ENCODE measurements at places on chromosomes 16 and 17.
A peak's percentile ranks its signal among the peaks of the same experiment; 100 is the strongest.

- no peak for DNase-seq
Observed at GRCh38 chr17:65000798-65001197, 55.7 kb downstream of the GNA13 start.

- DNase-seq: no peak
Observed at GRCh38 chr16:88382491-88383400, at the start of gene ZNF469. Gene ZNF469, plus strand, starts transcription at chr16:88382959. Its CDS starts 44,512 bp downstream, at chr16:88427471.

- DNase-seq: no peak
Observed at GRCh38 chr17:70581459-70581858, 412.1 kb downstream of the KCNJ2 start.

DNA sequence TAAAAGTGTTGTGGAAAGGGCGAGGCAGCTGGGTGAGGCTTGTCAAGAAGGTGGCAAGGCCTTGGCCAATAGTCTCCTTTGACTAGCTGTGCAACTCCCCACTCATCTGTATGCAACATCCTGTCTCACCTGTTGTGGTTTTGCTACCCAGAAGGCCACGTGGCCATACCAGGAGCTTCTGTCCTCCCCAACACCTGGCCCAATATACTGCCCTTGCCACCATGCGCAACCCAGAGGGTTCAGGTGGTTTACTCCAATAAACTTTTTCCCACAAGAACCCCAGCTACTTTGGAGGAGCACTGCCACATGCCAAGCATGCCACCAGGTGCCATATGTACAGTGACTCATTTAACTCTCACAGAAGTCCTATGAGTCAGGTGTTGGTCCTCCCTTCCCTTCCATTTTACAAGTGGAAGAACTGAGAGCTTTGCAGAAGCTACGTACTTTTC is 10.2 kb downstream of the MYO19 start:
- DNase-seq: no peak

GRCh38 chr17:37422971-37423625 is 16.4 kb downstream of the TADA2A start:
- no peak for DNase-seq

DNA sequence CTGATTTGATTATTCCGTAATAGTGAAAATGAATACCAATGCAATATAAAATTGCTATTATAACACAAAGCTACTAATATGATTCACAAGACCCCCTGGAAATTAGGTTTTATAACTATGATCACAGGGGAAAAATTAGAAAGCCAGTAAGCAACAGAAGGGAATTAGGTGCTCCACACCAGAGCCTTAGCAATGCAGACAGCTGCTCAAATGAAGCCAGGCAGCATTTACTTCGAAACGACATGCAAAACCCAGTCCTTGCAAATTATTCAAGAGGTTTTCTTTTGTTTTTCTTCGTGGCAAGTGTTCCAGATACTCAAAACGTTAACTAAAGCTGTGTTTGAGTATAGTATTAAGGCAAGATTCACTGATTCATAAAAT is 47.9 kb downstream of the TOX3 start:
- no peak for DNase-seq

- no peak for DNase-seq
Observed at GRCh38 chr16:78448658-78449271, 349.3 kb downstream of the WWOX start.

DNA sequence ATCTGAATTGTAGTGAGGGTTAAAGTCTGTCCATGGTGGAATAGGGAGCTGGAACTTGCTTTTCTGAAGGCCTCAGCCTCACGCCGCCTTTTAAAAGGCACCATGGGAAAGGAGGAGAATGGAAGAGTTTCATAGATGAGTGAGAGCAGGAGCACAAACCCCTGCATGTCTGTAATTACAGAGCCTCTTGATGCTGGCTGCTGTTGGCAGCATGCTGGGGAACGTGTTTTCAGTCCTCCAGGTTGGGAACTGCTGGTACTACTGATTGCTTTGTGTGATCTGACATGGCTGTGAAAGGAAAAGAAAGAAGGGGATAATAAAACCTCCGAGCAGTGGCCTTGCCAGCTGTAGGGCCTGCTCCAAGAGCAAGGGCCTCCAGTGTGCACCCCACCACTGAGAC is 16.8 kb upstream of the DYNLL2 start:
- no peak for DNase-seq

- DNase-seq: no peak
Observed at GRCh38 chr17:70774339-70775117, 605.2 kb downstream of the KCNJ2 start.

- DNase-seq: no peak
Observed at GRCh38 chr16:28181515-28181914, 30.2 kb downstream of the XPO6 start.

- no peak for DNase-seq
Observed at GRCh38 chr17:540631-541030, 174.0 kb downstream of the VPS53 start.

- DNase-seq: no peak
Observed at GRCh38 chr16:15835136-15835878, 21.5 kb downstream of the MYH11 start.

DNA sequence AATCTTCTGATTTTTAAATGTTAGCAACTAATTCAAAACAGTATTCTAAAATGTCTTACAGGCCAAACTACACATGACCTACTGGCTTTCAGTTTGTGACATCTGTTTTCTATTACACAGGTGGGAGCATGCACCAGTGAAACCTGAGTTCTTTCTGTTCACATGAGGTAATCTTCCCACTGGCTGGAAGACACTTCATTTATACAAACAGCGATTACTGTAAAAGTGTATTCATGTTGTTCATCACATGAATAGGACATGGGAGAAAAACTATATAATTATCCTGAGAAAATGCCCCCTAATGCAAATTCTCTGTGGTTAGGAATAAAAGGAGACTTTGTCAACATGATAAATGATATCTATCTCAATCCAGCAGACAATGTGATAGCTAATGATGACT is 11.1 kb upstream of the PIK3R5 start:
- DNase-seq: no peak

- no peak for DNase-seq
Observed at GRCh38 chr17:72687886-72688285, 404.6 kb downstream of the SLC39A11 start.

DNA sequence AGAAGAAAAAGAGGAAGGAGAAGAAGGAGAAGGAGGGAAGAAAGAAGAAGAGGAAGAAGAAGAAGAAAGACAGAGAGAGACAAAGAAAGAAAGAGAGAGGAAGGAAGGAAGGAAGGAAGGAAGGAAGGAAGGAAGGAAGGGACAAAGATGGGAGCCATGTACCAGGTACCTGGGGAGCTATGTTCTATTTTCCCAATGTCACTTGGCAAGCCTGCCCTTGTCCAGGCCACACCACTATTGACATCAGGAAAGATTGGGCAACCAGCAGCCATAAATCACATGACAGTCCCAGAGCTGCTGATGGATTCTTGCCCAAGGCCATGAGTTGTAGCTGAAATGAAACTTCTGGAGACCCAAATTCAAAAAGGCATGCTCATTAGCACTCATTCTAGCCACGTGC is 2.7 kb upstream of the CES1 start:
- no peak for DNase-seq

DNA sequence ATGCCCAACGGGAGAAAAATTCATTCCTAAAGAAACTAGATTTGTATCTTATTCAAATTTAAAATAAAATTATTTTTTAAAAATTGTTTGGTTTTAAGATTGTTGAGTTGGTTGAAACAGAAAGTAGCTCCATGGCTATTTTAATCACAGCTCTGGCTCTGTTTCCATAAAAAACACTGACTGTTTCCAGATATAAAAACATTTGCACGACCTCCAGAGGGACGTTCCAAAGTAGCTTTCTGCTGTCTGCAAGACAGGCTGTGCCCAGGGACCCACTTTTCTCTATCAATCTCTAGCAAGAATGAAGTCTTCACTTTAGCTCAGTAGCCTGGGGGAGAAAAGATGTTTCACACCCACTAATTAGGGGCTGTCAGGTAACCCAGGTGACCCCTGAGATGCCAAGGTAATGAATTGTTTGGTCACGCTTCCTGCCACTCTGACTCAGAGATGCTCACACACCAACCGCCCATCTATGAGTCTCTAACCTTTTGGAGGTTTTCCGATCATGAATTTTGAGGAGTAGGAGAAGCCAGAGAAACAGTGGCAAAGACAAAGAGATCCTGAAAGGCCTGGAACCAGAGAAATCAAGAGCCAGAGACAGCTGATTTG is 220.1 kb upstream of the SOX9 start:
- DNase-seq: no peak

DNA sequence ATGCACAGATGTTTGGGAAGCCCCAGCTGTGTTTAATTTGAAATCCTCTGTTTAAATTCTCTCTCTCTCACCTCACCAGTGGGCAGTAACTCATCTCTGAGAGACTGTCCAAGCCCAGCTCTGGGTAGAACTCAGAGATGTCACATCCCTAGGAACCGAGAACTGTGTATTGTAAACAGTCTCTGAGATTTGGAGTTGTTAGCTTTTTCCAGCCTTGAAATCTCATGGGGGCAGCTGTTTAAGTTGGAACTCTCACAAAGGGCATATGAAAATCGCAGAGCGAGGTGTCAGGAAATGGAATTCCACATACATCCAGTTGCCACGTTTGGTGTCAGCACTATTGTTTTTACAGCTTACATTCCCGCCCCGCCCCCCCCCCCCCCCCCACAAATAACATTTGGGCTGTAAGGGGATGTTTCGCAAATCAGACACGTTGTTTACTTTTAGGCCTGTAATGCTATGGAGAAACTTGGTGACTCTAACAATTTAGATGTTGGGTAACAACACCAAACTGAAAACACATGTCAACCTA is 34.3 kb downstream of the VPS35L start:
- DNase-seq: no peak

DNA sequence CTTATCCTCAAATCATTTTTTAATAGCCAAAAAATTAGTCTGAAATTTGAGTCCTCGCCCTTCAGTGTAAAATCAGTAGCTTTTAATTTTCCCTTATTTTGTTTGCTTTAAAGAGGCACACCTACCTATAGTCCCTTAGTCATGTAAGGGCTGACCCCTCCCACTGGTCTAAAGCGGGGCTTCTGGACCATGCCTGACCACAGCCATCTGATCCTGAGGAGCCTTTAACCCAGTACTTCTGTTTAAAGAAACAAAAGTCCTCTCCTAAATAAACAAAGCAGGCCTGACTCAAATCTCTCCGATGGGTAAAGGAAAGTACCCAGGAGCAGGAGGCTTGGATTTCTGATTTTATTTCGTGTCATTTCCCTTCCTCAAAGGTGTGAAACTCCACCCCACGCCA is 92.0 kb upstream of the CCL2 start:
- no peak for DNase-seq

- no peak for DNase-seq
Observed at GRCh38 chr17:18093616-18094408, 6.1 kb downstream of the DRG2 start.

- no peak for DNase-seq
Observed at GRCh38 chr16:84082835-84083569, 33.7 kb downstream of the MBTPS1 start.

DNA sequence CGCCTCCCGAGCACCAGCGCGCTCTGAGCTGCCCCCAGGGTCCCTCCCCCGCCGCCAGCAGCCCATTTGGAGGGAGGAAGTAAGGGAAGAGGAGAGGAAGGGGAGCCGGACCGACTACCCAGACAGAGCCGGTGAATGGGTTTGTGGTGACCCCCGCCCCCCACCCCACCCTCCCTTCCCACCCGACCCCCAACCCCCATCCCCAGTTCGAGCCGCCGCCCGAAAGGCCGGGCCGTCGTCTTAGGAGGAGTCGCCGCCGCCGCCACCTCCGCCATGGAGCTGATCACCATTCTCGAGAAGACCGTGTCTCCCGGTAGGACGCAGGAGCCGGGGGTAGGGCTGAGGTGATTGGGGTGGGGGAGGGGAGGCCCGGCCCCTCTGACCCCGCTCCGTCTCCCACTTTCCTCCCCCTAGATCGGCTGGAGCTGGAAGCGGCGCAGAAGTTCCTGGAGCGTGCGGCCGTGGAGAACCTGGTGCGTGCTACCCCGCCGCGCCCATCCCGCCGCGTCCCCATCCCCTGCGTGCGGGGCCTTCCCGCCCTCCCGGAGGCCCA is 329 bp downstream of the KPNB1 start:
- DNase-seq: peak; percentile 37

- DNase-seq: no peak
Observed at GRCh38 chr17:14579716-14580115, 278.8 kb downstream of the HS3ST3B1 start.

Data from stimulated activated CD8-positive, alpha-beta memory T cell treated with anti-CD3 and anti-CD28 coated beads, Interleukin-15, amount 100 ng/mL, for 48 hours (primary cell).